ENCODE measurements at places on chromosomes 2 and 18.

- peak; percentile 62 for DNase-seq
Observed at GRCh38 chr2:174603280-174603679, 5.7 kb upstream of the WIPF1 start.

- no peak for DNase-seq
Observed at GRCh38 chr18:63562284-63562683, 20.1 kb downstream of the SERPINB12 start.

DNA sequence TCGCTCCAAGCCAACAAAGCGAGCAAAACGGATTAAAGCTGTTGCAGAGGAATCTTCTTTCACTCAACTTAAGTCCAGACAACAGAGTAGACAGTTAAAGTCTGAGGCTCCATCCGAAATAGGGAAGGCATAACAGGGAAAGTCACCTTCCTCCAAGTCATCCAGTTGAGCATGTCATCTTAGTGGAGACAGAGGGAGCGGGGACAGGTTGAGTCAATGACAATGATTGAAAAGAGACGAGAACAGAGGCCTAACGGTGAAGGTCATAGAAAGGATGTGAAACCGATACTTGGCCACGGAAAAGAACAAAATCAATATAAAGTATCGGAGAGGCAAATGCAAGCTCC, 455 bp downstream of the C18orf32 start:
- DNase-seq: peak; percentile 33

- no peak for DNase-seq
Observed at GRCh38 chr2:128452536-128453530, 134.2 kb upstream of the HS6ST1 start.

- DNase-seq: no peak
Observed at GRCh38 chr2:20656561-20656960, 5.7 kb upstream of the HS1BP3 start.

DNA sequence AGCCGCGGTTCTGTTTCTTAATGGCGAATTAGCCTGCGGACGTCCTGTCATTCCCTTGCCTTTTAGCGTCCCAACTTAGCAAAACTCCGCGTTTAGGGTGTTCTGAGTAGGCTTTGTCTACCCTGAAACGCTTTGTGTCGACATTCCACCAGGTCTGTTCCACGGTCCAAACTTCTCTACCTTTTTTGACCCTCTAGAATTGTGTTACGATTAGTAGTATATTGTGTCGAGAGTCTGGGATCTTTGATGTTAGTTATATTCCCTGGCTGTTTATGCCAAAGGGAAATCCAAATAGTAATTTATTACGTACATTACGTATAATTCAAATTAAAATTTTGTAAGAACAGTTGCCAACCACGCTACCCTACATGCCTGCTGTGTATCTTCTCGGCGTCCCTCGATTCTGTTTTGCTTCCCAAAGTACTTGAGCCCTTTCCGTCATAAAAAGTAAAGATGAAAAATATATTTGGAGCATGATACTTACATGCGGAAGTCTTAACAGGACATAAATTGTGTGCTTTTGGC, 495 bp upstream of the TTC32 start:
- DNase-seq: no peak

GRCh38 chr2:4938206-4938605, 754.0 kb upstream of the SOX11 start:
- no peak for DNase-seq

DNA sequence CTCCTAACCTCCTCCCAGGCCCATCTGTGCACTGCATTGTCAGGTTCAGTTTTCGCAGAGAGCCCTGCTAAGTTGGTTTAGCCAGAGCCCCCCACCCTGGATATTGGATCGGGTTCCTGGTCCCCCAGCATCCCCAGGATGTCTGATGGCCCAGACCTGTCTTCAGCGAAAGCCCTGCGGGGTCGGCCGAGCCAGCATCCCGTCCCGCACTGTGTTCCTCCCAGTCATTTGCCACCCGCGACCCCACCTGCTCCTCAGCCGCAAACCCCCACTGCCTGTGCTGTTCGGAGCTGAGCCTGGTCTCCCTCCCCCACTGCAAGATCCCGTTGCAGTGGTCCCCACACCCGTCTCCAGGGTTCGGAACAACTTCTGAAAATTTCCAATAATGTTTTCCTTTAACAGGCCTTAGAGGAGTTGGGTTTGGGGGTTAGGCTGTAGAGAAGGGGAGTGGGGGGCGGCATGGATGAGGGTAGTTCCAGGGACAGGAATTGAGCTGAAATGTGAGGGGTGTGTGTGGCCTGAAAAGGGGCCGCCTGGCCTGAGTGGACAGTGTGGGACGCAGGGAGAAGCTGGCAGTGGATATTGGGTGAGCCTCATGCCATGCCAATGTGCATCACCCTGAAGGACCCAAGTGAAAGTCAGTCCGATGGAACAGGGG, 1.6 kb upstream of the COPS9 start:
- DNase-seq: no peak

- no peak for DNase-seq
Observed at GRCh38 chr18:45538444-45538843, 76.8 kb upstream of the SLC14A2 start.

DNA sequence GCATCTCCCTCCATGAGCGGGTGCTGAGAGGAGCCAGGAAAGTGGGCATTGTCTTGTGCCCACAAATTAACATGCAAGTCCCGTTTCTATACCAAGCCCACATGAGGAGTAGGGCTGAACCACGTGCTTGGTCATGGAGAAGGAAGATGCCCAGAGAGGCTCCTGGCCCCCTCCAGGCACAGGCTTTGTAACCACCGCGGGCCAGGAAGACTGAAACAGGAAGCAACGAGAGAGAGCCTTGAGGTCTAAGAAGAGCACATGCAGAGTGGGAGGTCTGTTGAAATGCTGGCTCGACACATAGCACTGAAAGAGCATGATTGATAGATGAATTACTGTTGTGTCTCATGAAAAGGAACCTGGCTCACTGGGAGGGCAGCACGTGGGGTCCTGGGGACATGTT, 36.3 kb downstream of the VWA3B start:
- peak; percentile 88 for DNase-seq

- no peak for DNase-seq
Observed at GRCh38 chr2:9867881-9868280, 24.6 kb downstream of the TAF1B start.

DNA sequence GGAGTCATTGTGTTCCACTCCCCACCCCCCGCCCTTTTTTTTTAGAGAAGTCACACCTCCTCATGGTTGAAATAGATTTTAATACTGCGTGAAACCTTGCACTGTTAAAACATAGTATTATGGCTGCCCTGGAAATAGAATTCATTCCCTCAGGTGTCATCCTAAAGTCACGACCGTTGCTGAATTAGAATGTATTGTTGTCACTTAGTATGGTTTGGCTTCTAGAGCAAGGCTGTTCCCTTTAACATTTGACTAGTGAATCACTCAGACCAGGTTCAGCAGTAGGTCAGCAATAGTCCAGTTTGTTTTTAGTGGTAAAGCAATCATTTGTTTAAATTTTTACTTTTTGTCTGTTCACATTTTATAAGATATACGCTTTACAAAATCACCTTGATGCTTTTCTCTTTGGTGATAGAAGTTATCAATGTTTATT, 1.2 kb downstream of the BABAM2 start:
- DNase-seq: no peak

DNA sequence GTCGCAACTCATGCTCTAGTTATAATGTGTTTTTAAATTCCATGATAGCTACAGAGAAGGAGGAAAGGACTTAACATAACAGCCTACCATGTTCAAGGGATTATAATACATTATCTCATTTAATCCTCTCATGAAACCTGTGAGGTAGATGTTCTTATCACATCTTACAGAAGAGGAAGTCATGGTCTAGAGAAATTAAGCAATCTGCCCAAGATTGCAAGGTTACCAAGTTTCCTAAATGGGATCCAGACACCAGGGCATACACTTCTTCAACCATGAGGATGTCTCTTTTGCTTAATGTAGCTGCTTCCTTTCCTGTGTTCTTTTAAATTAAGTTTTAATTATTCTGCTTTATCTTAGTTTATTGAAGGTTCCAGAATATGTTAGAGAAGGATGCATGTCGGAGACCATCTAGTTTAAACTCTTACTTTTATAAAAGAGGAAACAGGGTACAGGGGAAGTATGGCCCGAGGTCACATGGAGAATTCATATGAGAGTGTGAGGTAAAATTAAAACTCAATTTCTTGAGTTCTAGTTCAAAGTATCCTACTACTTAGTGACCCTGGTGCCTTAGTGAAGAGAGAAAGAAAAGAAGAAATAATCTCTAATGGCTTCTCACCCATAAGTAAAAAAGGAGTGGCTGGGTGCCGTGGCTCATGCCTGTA, 3.6 kb upstream of the IL1A start:
- peak; percentile 86 for DNase-seq

GRCh38 chr2:103464831-103465230, 703.0 kb downstream of the TMEM182 start:
- no peak for DNase-seq

DNA sequence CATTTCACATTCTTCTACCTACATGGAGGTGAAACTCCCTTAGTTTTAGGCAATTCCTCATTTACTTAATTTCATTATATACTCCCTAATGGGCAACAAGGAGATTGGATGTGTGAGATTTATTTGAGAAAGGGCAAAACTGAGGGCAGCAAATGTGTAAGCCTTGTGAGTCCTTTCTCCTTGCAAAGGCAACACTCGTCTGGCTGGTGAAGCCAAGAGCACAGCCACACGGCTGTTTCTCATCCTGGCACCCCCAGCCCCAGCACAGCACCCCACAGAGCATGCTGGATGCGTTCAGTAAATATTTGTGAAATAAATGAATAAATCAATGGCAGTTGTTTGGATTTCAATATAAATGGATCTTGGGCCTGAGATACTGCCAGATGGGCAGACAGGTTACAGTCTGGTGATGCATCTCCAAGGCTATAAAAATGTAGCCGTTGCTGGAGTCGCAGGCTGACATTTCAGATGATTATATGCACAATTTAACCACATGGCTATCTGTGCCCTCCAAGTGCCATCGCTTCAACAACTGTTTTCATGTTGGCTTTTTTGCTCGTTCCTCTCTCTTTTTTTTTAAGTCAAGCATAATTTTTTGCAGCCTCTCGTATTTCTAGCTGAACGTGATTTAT, 154.1 kb upstream of the REV1 start:
- no peak for DNase-seq

GRCh38 chr18:10490401-10491165, 35.2 kb upstream of the NAPG start:
- peak; percentile 50 for DNase-seq

GRCh38 chr2:128262315-128263253, 56.1 kb downstream of the HS6ST1 start:
- DNase-seq: no peak

DNA sequence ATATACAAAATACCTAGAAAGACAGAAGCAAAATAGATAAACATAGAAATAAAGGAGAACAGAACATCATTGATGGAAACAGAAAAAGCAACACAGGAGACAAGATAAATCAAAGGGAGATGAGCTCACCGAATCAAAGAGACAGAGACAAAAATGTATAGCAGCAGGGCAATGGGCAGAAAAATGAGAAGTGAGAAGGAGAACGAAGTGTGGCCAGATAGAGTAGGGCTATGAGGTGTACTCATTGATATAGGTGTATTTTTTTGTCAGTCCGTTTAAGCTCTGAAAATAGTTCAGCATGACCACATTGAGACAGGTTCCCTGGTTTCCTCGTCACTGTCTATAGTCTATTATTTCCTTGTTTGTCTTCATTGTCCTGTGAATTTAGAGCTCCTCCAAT, 55.1 kb downstream of the SP100 start:
- DNase-seq: no peak

- DNase-seq: no peak
Observed at GRCh38 chr2:232386740-232387450, 8.3 kb downstream of the ALPP start.

DNA sequence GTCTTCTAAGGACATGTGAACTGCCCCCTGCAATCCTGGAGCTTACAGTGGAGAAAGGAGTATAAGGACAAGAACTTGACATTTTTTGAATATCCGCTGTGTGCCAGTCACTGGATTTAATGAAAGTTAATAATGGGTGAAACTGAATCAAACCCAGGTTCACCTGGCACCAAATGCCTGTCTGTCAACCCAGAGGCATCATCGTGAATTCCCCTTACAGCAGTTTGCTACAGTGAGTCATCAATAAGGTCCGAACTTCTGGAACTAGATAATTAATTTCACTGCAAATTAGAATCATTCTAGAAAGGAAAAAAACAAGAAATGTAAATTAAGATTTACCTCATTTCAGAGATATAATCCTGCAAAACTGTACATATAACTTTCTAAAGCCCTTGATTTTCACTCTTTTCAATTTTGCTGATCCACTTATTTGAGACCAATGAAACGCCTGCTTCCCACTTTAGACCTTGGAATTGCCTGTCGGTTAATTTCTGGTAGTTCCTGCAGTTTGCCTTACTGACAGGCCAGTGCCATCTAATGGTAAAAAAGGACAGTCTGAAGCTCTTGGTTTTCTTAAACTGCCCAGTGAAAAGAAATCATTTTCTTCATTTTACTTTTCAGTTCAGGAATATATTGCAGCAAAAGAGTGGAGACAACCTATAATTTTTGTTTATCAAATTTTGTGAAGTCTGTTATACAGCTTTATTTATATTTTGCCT, 8.2 kb downstream of the DSG2 start:
- no peak for DNase-seq

- DNase-seq: no peak
Observed at GRCh38 chr2:171745141-171745540, 57.9 kb downstream of the DYNC1I2 start.

DNA sequence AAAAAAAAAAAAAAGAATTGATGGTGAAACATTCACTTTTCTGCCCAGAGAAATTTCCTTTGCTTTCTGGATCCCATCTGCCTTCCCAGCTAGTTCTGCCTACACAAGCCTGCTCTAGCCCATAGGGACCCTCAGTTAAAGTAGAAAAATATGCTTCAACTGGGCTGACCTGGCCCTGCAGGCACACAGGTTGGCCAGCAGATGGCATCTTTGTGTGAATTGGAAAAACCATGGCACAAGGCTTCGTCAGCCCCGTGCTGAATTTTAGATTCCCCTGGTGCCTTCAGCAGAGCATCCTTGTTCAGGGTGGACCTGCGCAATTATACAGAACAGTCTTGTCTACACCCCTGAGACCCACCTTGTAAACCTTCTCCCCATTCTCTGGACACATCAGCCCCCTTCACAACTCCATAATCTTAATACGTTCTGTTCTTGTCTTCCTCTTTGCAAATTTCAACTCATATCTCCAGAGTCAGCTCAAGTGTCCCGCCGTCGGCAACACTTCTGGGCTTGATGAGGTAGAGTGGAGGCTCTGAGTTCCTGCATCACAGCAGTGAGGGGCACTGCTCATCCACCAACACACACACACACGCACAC, 114.5 kb downstream of the INSIG2 start:
- peak; percentile 53 for DNase-seq

DNA sequence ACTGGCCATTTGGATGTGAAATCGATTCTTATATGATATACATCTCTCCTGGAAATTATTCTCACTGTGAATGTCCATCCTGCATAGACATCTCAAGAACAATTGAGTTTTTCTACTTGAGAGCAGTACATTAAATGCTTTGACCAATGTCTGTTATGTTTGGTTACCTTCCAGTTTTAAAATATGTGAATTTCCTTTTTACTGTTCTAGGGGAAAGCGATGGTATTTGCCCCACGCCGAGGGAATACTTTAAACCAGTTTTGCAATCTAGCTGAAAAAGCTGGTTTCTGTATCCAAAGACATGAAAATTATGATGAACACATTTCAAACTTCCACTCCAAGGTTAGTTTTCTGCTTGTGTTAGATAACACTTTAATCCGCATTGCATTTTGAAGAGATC, 175.3 kb upstream of the SIX3 start:
- no peak for DNase-seq

Data from inflammatory macrophage (primary cell).